NCI-H748 treated with DMSO at 0.1 percent for 48 hours (cell line): ENCODE measurements at places on chromosomes 7 and 10.

- no peak for DNase-seq
Measured at GRCh38 chr10:48517911-48518811, 86.7 kb downstream of the ARHGAP22 start.

GRCh38 chr10:90751107-90751997, 106.5 kb downstream of the HTR7 start:
- peak; percentile 22 for DNase-seq

DNA sequence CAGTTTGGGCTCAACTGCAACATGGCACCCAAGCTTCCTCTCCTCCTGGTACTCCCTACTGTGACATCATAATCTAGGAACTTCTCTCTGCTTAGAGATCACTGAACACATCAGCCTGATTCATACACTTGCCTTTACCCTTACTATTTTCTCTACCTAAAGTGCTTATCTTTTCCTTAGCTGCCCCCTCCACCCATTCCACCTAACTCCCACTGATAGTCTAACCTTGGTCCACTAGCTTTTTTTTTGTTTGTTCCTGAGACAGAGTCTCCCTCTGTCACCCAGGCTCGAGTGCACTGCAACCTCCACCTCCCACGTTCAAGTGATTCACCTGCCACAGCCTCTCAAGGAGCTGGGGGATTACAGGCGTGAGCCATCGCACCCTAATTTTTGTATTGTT, 15.9 kb downstream of the CUL2 start:
- no peak for DNase-seq

DNA sequence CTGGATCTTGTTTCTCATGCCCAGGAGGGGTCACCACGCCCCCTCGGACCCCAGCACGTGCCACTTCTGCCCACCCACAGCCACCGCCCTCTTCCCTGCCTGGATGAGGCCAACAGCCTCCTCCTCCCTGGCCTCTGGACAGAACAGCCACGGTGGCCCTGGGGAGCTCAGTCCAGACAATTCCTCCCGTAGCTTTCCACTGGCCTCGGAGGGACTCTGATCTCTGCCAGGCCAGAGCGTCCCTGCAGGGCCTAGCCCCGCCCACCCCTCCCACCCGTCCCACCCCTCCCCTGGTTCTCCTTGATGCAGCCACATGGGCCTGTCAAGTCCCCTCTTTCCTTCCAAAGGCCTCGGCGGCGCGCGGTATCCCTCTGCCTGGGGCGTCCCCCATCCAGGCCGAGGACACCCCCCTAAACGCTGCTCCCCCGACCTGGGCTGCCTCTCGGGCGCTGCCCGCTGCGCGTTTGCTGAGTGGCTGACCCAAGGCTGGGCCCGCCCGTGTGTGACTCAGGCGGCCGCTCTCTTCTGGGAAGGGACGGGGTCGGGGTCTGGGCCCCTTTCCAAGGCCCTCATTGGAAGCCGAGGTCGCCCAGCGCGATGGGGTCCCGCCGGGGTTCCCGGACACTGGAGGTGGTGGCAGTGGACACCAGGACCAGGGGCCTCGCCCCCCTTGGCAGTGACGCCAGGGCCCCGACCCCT, 557 bp downstream of the TMEM120A start:
- DNase-seq, result peak; percentile 5
